HL-60 (cell line): ENCODE measurements at places on chromosomes 5 and 9.

- no peak for DNase-seq
Observed at GRCh38 chr9:113462781-113463286, 693 bp upstream of the RGS3 start.

GRCh38 chr5:80960531-80961375 is 590 bp downstream of the RASGRF2 start:
- DNase-seq: no peak

- no peak for DNase-seq
Observed at GRCh38 chr5:171667341-171668096, 118.1 kb upstream of the SMIM23 start.

DNA sequence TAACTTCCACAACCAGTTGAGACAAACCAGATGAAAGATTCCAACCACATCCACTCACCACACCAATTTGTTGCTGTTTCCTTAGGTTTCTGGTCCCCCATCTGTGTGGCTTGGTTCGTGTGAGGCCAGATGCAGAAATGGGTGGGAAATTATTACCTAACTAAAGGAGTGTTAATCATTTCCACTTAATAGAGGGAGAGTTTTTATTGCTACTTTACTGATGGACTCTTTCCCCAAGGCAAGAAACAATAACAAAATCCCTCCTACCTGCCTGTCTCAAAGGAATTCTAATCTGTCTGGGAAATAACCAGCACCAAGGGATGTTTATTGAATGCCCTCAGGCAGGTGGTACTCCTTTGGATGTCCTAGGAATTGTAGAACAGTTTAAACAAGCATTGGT is 76.3 kb downstream of the TMEM167A start:
- no peak for DNase-seq

DNA sequence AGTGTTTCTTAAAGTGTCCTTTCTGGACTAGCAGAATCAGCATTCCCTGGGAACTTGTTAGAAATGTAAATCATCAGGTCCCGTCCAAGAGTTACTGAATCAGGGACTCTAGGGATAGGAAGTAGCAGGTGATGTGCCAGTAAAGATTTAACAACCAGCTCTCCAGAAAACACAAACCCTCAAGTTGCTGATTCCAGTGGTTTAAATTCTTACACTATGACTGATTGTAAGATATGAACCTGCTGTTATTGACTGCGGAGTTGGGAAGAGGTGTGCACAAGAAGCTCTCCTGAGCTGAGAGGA is 39.1 kb upstream of the BASP1 start:
- no peak for DNase-seq

GRCh38 chr5:171984748-171985419 is 21.6 kb downstream of the FBXW11 start:
- DNase-seq: no peak

DNA sequence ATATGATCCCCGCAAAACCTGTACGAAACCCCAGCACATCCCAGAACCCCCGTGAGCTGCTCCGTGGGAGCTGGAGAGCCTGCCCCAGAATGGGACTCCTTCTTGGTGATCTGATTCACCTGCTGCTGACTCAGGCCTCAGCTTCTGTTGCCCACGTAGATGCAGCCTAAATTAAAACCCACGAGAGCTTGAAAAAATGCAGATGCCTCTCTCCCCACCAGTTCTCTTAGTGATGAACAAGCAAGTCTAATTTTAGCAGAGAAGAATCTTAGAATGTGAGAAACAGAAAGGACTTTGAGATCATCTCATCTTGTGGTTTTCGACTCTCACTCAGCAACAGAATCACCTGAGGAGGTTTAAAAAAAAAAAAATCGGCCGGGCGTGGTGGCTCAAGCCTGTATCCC is 57.6 kb downstream of the TMOD1 start:
- no peak for DNase-seq

DNA sequence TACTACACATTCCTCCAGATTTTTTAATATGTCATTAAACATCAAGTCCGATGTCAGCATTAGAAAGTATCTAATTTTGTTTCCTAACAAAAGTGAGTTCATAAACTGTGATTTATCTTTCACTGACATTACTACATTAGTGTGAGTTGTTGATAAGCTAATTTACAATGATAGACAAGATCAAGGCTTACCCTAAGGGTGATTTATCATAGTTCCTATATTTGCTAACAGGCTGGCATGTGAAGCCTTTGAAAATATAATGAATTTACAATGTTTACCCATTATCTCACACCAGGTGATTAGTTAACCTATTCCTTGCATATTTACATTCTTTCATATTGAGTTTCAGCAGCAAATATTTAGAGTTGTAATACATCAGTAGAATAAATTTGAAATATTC is 1096.9 kb upstream of the NUDT12 start:
- DNase-seq: no peak

DNA sequence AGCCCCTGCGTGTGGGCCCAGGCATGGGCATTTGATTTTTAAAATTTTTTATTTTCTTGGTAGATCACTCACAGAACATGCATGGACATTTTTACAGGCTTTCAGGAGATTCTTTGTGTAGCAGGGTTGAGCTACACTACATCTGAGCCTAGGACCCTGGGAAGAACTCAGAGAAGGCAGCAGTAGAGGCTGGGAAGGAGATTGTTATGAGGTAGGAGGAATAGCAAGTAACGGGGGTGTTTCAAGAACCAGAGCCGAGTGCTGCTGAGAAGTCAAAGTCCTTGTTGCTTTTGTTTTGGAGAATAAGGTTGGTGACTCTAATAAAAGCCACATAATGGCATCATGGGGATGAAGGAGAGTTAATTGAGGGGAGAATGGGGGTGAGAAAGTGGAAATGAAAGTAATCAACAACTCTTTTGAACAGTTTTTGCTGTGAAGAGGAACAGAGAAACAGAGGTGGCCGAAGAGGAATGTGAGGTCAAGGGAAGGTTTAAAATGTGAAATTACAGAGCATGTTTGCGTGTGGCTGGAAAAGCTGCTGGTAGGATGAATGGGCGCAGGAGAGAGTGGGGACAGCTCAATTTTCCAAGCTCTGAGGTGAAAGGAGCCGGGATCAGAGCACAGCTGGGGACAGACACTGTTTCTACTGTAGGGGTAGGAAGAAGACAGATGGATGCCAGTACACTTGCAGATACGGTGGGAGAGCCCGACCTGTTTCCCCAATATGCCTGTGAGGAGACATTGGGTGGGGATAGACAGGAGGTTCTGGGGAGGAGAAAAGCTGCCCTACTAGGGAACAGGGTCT is 4.7 kb upstream of the PDLIM7 start:
- no peak for DNase-seq

DNA sequence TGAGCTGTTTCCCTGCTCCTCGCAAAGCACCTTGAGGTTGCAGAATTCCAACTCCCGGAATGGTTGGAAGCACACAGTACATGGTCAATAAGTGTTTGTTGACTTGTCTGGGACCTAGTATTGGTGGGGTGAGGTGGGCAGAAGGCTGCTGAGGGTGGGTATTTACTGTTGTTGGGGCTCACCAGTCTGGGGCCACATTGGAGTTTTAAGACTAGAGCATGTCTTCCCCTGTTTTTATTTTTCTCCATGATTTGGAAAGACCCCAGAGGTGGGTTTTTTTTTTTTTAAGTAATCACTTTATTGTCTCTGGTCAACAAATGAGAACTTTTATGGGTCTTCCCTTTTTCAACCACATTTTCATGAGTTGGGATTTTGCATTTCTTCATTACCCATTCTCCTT is 55.1 kb downstream of the IRF1 start:
- DNase-seq: no peak

- DNase-seq: no peak
Observed at GRCh38 chr9:122346478-122347347, 24.1 kb upstream of the PTGS1 start.

DNA sequence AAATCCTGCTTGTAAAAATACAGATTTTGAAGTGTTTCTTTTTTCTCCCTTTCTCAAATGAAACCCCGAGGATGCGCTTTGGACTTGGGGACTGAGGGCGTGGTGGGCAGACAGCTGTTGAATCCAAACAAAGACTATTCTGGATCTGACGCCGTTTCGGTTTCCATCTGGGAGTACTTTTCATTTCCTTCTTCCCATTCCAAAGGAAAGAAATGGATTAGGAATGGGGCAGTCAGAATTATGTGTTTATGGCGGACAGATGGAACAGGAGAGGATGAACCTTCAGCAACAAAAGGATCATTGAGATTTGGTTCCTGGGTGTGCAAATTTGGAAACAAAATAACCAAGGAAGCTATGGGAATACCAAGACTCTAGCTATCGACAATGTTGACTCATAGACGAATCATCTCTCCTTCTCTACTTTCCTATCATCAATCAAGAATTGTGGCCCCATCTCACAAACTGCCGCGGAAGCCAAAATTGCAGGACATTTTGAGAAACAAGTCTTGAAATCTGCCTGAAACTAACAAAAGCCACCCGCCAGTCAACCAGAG is 300.6 kb downstream of the PARP8 start:
- no peak for DNase-seq

- no peak for DNase-seq
Observed at GRCh38 chr9:89808076-89808755, 203.4 kb downstream of the GADD45G start.

DNA sequence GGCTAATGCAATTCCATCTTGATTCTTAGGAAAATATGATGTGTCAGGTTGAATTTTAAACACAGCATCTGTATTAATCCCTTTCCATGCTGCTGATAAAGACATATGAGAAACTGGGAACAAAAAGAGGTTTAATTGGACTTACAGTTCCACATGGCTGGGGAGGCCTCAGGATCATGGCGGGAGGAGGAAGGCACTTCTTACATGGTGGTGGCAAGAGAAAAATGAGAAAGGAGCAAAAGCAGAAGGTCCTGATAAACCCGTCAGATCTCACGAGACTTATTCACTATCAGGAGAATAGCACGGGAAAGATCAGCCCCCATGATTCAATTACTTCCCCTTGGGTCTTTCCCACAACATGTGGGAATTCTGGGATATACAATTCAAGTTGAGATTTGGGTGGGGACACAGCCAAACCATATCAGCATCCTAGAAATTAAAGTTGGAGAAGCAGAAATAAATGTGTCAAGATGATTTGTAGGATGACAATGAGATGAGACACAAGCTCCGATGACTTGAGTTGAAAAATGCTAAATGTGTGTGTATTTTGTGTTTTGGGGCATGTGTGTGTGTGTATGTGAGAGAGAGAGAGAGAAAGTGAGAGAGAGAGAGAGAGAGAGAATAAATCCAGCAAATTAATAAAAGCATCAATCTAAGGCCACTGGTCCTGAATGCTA is 48.5 kb upstream of the ANKRD55 start:
- DNase-seq: no peak

DNA sequence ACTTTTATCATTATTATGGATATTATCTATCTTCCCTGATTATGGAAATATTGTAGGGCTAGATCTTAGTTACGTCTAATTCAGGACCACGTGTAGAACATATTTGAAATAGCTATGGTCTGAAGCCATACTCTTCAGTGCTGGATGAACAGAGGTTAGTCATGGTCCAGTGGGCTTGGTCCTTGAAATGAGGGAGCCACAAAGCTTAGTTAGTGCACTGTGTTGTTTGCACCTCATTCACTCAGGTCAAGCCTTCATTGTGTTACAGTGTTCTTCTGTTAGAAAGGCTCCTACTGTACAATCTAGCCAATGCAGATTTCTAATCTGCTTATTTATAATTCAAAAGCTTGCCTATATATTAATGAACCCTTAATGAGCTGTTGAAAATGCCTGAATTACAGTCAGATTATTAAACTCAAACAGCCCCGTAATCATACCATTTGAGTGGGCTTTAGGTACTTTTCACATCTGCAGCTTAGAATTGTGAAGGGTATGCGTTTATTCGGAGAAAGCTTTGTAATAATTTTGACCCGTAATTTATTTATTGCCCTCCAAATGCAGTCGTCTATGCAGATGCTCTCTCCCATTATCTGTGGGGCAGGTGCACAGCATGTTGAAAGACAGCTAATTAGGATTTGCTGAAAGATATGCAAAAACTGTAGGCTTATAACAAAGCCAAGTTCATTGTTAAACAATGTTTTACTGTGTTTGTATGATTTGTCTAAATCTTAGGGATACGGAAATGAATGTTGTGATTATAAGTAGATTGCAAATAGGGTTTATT is 164.9 kb downstream of the PBX3 start:
- no peak for DNase-seq

DNA sequence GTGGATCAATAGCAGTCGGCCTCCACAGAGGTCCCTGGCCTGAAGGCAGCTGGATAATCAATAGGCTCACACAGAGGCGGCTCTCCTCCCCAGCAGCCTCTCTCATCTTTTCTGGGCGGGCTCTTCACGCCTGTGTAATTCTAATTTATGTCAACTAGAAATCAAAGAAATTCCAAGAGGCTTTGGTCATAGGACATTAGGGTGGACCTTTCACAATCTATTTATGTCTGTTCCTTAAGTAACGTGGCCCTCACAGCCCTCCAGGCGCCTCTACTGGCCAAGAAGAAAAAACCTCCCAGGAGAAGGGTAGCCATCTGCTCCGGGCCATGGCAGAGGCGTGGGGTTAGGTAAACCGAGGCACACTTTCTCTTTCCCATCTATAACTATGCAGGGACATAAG is 205.1 kb upstream of the EFNA5 start:
- DNase-seq: no peak

GRCh38 chr9:120030847-120031246 is 549.1 kb downstream of the CDK5RAP2 start:
- no peak for DNase-seq

DNA sequence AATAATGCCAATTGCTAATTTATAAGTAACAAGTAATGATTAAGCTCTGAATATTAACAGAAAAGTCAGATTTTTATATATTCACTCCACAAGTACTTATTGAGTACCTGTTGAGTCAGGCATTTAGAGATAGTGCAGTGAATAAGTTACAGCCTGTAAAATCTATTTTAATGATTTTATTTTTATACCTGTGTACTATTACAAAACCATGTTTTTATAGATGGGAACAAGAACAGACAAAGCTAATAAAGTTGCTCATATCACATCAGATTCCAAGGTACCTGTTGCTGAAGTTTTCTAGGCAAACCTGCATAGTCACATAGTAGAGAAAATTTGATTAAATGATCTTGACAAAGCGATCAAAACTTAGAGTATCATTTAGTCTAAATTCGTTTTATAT is 623.7 kb downstream of the EFNA5 start:
- no peak for DNase-seq

GRCh38 chr9:108972186-108972585 is 38.0 kb downstream of the ABITRAM start:
- no peak for DNase-seq

DNA sequence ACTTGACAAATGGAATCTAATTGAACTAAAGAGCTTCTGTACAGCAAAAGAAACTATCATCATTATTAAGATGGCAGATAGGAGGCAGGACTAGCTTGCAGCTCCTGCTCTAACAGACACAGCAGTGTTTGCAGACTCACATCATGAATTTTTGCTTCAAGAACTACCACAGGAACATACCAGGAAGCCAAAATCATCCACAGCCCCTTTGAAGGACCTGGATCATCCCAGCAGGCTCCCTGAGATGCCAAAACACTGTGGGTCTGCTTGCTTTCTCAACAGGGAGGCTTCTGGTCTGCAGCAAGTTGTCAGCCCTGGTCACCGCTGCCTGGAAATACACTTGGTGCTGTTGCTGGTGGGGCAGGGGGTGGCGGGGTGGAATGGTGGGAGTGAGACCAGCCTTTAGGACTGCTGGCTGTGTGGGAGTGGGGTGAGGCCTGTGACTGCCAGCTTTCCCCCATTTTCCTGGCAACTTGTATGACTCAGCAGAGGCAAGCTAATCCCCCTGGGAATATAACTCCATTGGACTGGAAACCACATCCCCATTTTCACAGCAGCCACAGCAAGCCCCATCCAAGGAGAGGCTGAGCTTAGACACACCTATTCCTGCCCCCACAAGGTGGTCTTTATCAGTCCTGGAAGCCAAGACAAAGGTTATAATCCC is 533.8 kb upstream of the CYLC2 start:
- no peak for DNase-seq
